CD4-positive, CD25-positive, alpha-beta regulatory T cell (primary cell): ENCODE measurements at places on chromosomes 4 and X. TPM values are rescaled to one million over a fixed set of nuclear protein-coding genes. Genes with fewer than 3 reads are reported as not detected.

Gene SUPT20HL1
- total RNA-seq: not detected

Gene NEUROG2
- total RNA-seq: not detected

Gene TRMT2B
- total RNA-seq: 41.3 TPM

Gene PIN4
- total RNA-seq: 2.6 TPM

Gene LONRF3
- total RNA-seq: 5.3 TPM

Gene CXorf49
- total RNA-seq: not detected

Gene TIGD4
- total RNA-seq: 0.25 TPM

GRCh38 chr4:26330186-26330787, 9.5 kb downstream of the RBPJ start:
- H3K27me3 ChIP-seq: no peaks in the 10 kb centered on the region
- no peak overlapping the region for H3K27ac ChIP-seq
- no peak for DNase-seq
- peak overlapping the region; percentile 61 for H3K4me3 ChIP-seq
- H3K36me3 ChIP-seq: no peaks in the 10 kb centered on the region

GRCh38 chr4:102478186-102478585, 23.0 kb upstream of the NFKB1 start:
- H3K4me3 ChIP-seq: no peak overlapping the region
- H3K4me1 ChIP-seq: no peaks in the 10 kb centered on the region
- no peaks in the 10 kb centered on the region for H3K27me3 ChIP-seq
- H3K27ac ChIP-seq: no peak overlapping the region

DNA sequence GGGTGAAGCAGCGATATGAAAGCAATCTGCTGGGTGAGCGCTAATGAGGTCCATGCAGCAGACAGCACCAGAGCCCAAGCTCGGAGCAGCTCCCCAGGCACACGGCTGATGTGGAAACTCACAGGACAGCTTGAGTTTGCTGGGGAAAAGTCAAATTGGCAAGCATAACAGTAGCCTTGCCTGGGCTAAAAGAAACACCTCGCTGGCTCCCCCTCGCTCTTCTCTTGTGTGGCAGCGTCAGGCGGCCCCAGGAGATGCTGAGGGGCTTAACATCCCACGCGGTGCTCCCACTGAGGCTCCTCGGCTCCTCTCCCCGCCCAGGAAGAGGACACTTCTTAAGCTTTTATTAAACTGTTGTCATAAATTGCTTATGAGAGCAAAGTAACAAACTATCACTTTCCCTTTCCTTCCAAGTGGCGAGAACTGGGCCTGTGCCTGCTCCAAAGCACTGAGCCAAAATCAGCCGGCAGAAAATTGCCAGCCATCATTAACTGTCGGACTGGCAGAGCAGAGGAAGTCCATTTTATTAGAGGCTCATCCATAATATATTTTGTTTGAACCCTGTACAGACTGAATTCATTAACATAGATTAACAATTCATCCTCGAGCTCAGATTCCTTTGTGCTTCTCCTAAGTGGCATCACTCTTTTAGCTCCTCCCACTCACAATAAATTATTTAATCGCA, 111.4 kb downstream of the TSPAN5 start:
- no peak for DNase-seq
- no peaks in the 10 kb centered on the region for H3K36me3 ChIP-seq
- H3K4me1 ChIP-seq: peaks cover 3% of the 10 kb centered on the region

DNA sequence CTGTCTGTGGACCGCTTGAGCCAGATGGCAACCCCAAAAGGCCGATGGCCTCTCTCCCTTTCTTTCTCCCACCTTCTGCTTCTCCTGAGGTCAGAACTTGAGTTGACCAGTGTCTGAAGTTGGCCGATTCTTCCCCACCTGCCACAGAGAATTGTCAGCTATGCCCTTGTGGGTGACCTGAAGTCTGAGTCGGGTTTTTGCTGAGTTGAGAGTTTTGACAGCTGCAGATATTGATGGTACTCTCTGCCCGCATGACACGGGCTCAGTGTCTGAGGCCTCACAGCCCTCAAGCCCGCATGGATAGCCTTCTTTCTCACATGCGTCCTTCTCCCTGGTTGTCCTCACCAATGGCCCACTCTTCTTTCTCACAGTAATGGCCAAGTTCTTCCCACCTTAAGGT, 111.0 kb downstream of the EFNB1 start:
- H3K27ac ChIP-seq: no peak overlapping the region
- DNase-seq: no peak
- no peak overlapping the region for H3K4me3 ChIP-seq
- no peaks in the 10 kb centered on the region for H3K4me1 ChIP-seq

DNA sequence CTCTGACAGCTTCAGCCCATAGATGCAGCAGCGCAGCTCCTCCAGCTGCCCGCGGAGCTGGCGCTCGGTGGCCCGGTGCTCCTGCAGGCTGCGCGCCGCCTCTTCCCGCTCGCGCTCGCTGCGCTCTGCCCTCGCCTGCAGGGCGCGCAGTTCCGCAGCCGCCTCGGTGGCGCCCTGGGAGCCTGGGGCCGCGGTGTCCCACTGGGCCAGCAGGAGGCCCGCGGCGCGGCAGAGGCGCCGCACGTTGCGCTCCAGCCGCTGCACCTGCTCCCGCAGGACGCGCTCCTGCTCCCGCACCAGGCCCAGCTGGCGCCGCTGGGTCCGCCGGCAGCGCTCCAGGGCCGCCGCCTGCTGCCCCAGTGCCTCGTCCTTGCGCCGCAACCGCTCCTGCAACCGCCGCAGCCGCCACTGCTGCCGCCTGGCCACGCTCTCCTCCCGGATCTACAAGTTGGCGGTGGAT, 10.1 kb downstream of the C4orf50 start:
- no peaks in the 10 kb centered on the region for H3K36me3 ChIP-seq
- H3K27ac ChIP-seq: no peak overlapping the region
- no peaks in the 10 kb centered on the region for H3K4me1 ChIP-seq

GRCh38 chrX:147847999-147848398, 63.7 kb upstream of the FMR1 start:
- H3K27me3 ChIP-seq: no peaks in the 10 kb centered on the region
- no peak overlapping the region for H3K27ac ChIP-seq
- H3K36me3 ChIP-seq: no peaks in the 10 kb centered on the region
- DNase-seq: no peak
- H3K4me3 ChIP-seq: no peak overlapping the region
- H3K4me1 ChIP-seq: no peaks in the 10 kb centered on the region

DNA sequence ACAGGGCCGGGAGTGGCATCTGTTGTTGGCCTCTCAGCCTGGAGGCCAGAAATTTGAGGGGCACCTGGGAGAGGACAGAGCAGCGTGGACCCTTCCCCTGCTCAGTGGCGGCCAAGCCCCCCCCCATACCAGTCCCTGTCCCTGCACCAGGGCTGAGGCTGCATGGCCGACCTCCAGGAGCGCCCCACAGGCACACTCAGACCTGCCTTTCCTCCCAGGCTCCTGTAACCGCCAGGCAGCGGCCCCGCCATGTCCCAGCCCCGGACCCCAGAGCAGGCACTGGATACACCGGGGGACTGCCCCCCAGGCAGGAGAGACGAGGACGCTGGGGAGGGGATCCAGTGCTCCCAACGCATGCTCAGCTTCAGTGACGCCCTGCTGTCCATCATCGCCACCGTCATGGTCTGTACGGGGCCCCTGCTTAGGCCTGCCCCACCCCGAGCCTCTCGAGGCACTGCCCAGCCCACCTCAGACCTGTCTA, 15.3 kb downstream of the TMEM175 start:
- H3K27me3 ChIP-seq: no peaks in the 10 kb centered on the region
- H3K27ac ChIP-seq: no peak overlapping the region
- DNase-seq: no peak
- no peaks in the 10 kb centered on the region for H3K4me1 ChIP-seq
- peaks cover 3% of the 10 kb centered on the region for H3K36me3 ChIP-seq

DNA sequence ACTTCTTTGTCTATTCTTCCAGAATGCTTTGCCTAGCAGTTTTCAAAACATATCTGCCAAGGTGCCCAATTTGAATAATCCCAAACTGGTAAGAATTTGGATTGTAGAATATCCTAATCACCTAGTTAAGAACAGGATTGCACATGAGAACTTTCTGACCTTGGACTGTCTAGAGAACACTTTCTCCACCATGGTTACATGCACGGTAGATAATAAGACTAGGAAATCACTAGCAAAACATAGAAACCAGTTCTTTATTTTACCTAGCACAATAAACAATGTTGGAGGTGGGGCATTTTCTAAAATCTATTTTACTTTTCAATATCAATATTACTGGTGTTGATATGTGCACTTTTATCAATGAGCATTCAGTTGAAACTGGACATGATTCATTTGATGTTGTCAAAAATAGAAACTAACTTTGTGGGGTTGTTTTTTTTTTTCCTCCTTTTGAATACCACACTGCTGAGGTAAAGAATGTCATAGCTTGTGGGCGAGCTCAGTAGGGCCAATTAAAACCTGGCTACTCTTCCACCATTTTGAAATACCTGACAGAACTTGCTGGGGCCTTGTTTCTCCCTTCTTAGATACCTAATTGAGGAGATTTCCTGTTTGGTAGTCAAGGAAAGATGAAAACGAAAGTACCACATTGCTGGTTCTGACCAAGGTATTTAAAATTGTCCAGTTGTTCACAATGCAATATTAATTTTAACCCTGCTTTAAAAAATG, 10.4 kb downstream of the MID1IP1 start:
- H3K4me1 ChIP-seq: peaks cover 18% of the 10 kb centered on the region
- H3K36me3 ChIP-seq: no peaks in the 10 kb centered on the region
- peak overlapping the region; percentile 64 for H3K27ac ChIP-seq

DNA sequence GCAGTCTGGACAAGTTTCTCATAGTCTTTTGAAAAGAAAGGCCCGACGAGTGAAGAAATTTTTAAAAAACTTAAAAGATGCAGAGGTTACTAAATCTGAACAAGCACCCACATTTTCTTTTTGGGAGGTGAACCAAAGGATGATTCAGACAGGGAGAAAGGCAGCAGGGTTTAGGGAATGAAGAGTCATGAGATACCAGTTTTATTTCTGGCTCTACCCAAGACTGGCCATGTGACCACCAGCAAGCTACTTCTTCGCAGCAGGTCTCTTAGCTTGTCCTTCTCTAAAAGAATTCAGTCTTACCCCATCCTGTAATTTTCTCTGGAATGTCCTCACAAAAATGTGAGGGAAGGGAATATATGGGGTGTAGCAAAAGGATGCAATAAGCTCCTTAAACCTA, 37.6 kb downstream of the AMOT start:
- H3K27me3 ChIP-seq: no peaks in the 10 kb centered on the region
- DNase-seq: no peak
- no peaks in the 10 kb centered on the region for H3K36me3 ChIP-seq
- H3K27ac ChIP-seq: no peak overlapping the region
